Activated CD4-positive, alpha-beta T cell treated with anti-CD3 and anti-CD28 coated beads, Interleukin-2, amount 50 U/mL, for 16 hours (primary cell): ENCODE measurements at places on chromosomes 13 and 19.

DNA sequence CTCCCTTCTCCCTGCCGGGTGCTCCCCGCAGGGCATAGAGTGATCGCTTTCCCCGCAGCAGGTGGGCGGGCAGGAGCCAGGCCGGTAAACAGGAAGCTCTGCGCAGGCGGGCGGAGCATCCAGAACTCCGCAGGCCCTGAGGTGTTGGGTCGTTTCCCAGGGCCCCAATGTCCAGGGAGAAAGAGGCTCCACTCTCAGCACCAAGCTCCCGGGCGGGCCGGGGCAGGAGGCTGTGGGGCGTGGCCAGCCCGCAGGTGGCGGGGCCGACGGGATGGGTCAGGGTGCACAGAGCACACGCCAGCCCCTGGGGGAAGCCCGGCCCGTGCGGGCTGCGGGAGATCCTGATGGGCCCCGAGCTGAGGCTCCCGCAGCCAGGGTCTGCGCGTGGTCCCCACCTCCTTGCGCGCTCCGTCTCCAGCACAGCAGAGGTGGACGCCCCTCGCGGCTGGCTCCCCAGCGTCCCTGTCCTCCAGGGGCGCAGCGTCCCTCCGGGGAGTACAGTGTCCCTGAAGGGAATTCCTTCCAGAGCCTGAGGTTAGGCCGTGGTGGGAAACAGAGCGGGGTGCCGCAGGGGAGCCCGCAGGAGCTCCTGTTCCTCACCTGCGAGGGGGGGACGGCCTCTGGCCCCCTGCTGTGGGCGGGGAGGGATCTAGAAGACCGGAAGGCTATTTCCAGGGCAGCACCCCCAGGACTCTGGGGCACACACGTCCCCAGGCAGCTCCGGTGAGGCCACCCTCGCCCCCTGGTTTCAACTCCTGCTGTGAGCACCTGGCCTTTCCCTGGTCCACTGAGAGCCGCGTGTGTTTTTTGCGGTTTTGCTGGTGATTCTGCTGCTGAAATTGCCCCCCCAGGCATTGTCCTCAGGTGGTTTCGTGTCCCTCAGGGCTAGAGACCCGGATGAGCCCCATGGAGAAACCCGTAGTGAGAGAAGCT is 12.2 kb downstream of the PIP5K1C start:
- no peak for DNase-seq

GRCh38 chr19:54179921-54180461 is 7.0 kb upstream of the TMC4 start:
- no peak for DNase-seq

DNA sequence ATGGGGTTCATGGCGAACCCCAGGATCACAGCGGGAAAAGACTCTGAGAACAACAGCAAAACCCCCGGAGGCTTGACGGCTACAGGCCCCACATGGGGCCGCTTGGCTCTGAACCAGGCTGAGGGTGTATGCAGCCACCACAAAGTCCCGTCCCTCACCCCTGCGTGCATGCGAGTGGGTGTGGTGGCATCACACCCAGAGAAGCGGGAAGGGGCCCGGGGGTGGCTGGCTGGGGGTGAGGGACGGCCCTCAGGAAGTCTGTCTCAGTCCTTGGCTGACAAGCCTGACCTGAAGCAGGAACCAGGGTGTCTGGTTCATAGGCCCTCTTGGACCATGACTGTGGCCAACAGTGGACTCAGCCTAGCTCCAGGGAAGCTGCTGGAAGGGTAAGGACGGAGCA is 34.2 kb downstream of the CEBPG start:
- DNase-seq, result no peak

DNA sequence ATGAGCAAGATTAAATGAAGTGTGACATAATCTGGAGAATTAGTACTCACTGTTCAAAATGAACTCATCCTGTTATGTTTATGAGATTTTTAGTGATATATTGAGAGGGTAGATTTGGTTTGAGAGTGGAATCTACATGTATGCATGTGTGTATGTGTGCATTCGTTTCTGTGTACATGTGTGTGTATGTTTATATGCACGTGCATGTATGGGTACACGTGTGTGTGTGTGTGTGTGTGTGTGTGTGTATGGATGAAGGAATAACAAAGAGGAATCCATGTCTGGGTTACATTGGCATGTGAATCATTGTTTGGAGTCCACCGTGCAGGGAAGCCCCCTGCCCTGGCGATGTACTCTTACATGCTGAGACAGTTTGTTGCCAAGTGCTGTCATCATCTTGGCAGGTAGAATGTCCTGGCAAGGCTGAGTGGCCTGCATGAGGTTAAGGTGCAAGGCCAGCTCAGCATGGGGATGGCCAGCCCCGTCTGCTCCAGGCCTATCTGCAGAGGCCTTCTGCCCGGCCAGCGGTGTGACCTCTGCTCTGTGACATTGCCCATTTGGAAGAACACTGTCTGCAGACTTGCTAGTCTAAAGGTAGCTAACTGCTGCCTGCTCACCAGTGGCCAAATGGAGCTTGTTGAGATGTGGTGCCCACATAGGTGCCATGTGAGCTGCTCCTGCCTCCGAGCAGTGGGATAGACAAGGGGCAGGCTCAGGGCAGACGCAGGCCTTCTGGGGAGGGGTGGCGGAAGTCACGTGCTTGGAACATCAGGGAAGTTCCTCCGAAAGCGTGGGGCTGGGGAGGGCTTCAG is 222.3 kb downstream of the TEX29 start:
- no peak for DNase-seq

- no peak for DNase-seq
Measured at GRCh38 chr13:32135655-32136054, 104.1 kb downstream of the FRY start.

DNA sequence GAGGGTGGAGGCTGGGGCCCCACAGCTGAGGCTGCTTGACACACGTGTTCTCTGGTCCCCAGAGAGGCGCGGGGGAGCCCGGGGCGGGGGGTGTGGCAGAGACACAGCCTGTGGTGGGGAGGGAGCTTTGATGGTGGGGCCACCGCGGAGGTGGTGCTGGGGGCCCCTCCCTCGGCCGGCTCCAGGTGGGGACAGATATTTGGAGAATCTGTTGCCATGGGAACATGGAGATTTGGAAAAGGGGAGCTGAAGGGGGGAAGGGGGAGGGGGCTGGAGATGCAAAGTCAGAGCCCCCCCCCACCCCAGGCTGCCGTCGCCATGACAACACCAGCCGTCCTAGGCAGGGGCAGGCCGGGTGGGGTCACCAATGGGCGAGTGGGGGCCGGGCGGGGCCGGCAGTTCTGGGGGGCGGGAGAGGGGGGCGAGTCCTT is 1.2 kb downstream of the PRKCG start:
- no peak for DNase-seq

DNA sequence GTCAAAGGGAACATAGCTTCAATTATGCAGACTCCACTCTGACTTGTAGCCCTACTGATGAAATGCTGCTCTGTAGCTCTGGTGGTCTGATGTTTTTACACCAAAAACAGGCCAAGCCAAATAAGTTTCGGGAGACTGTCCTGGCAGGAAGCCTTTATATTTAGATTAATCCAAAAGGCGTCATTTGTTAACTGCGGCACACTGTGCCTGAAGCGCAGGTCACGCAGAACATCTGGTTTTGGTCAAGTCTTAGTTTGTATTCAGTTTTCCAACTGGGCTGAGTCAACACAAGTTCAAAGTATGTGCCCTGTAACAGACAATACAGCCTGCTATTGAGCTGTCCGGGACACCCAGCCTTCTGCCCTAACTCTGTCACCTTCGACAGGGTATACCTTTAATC is 154.6 kb upstream of the IPO5 start:
- no peak for DNase-seq

- no peak for DNase-seq
Measured at GRCh38 chr13:31625115-31625514, 114.2 kb upstream of the RXFP2 start.

DNA sequence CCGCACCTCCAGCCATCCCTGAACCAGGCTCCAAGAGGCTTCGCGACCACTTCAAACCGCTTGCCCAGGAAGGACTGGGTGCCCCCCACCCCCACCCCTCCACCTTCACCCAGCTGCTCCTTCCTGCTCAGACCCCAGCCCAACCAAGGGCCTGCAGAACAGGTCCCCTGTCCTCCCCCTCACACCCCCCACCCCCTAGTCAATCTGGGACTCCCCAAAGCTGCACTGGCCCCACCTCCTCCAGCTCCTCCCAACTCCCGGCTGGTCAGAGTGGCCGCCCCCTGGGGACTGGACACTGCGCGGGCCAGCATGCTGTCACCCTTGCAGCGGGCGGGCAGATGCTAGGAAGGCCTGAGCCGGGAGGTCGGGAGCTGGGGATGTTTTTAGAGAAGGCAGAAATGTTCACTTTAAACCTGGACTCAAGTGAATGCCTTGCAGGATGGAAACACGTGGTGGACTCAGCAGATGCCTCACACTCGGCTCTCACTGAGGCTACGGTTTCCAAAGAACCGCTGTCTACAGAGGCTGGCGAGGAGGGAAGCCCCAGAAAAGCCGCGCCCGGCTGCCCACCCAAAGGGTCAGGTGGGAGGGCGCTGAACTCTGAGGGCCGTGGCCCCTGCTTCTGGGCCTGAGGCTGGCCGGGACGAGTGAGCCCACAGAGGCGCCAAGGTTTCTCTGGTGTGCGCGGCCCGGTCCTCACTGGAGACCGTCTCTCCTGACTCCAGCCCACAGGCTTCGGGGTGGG is 8.0 kb downstream of the RPL36 start:
- no peak for DNase-seq

DNA sequence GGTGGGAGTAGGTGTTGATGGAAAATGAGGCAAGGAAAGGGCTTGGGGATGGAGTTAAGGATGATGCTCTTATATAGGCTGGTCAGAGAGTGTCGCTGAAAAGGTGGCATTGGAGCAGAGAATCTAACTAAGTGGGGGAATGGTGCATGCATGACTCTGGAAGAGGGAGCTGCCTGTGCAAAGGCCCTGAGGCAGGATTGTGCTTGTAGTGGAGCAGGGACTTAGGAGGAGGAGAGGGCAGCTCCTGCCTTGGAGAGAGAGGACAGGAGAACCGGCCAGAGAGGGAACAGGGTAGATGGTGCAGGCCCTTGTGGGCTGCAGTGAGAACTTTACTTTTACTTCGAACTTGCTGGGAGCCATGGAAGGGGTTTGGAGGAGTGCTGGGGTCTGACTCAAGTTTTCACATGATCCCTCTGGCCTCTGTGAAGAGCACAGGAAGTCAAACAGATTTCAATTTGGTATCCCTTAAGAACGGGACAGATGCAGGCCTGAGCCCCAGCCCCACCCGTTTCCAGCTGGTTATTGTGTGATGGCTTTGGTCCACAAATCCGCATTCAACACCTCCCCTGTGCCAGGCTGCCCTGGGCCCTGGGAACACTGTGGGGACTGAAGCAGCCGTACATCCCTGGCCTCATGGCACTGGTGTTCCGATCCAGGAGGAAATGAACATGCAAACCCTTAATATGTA is 7.0 kb downstream of the AP2A1 start:
- DNase-seq, result no peak

- DNase-seq, result peak; percentile 47
Measured at GRCh38 chr19:56253737-56254136, 18.8 kb upstream of the EDDM13 start.

- DNase-seq, result no peak
Measured at GRCh38 chr13:50527188-50527587, 316.3 kb downstream of the DLEU7 start.

- no peak for DNase-seq
Measured at GRCh38 chr13:84049443-84050219, 167.4 kb upstream of the SLITRK1 start.

GRCh38 chr19:15299568-15300409 is 32.5 kb downstream of the BRD4 start:
- DNase-seq, result no peak

DNA sequence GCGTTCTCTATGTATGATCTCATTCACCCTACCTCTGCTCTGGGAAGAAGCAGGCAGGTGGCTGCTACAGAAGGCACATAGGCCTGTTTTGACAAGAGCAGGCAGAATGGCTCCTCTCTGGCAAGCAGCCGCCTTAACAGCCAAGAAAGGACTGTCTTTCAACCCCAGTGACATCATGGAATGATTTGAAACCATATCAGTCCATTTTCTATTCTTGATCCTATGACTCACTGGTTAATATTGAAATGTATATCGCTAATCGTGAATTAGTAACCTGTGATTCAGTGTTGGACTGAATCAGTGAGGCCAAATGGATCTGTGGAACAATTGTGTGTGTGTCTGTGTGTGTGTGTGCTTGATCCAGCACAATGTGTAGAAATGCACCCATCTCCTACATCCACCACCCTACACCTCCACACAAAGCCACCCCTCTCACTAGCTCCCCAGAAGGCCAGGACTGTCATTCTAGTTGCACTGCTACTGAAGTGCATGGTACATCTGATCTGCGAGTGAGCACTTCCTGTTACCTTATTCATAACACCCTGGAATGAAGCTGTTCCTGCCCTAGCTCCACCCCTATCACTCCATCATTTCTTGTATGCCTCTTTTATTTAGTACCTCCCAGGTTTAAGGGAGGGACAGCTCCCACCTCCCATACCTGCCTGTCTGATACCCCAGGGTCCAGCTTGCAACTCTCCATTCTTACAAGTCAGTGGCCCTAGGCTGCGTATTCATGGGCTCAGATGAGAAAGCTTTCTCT is 460.0 kb downstream of the FOXO1 start:
- peak; percentile 46 for DNase-seq

DNA sequence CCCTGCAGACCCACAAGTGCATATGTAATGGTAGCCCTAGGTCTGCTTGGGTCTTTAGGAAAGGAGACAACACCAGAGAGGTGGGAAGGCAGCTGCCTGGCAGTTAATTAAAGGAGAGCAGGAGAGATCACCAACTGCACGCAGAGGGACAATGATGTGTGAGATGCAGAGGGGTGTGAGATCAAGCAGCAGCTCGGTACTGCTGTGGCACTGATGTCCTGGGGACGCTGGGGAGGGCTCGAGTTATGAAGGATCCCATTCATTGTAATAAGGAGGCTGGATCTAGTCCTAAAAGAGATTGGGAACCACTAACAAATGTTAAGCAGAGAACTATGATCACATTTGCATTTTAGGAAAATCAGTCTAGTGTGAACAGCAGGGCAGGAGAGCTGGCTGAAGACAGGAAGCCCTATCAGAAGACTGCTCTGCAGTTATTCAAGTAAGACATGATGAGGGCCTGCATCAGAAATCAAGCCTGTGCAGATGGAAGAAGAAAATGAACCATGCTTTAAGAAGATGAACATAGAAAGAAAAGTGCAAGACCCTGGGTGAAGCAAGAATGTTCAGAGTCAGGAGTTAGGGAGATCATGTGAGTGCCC is 80.4 kb downstream of the DLEU7 start:
- DNase-seq, result no peak

DNA sequence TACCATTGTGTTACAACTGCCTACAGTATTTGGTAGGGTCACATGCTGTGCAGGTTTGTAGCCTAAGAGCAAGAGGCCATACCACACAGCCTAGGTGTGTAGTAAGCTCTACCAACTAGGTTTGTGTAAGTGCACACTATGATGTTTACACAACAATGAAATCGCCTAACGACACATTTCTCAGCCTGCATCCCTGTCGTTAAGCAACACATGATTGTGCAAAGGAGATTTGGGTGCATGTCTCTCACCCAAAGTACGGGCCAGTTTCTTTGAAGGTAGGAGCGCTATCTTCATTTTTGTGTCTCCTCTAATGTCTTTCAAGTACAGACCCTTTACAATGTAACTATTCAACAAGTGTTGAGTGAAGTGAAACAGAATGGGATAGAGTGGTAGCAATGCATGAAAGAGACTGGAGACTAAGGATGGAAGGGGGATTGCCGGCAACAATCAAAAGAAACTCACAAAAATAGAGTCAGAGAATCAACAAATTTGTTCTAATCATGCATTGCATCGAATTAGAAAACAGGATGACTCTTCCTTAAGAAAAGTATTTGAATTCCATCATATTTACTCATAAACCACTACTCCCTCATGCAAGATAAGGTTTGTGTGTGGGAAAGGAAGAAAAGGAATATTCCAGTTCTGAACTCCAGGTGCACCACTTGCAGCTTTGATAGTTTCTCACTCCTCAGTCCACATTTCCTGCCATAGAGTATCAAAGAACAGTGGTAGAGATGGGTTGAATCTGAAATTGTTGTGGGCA is 60.2 kb upstream of the TNFRSF19 start:
- no peak for DNase-seq

- DNase-seq, result no peak
Measured at GRCh38 chr13:32247887-32248286, 67.3 kb downstream of the ZAR1L start.
